Psoas muscle (tissue), 8 donors: ENCODE measurements at places on chromosomes 6 and 20.

- peak; percentile 19 for DNase-seq
These were observed 95.6 kb downstream of the RAMACL start for GRCh38 chr6:166490671-166491500.

DNA sequence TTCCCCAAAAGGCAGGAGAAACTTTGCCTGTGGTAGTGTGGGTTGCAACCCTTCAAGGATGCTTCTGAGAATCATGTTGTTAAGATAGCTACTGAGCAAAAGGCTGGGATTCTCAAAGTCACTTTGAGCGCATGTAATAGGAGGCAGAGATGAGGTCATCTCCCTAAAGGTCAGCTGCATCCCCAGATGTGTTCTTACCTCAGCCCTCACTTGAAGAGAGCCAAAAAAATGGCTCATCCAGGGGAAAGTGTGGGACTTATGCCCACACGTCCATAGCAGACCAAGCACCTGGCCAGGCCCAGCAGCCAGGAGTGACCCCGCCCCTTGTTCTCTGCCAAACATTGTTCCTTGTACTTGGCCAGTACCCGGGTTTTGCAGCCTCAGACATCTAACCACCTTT, 187.0 kb upstream of the BMP2 start:
- DNase-seq, result no peak

DNA sequence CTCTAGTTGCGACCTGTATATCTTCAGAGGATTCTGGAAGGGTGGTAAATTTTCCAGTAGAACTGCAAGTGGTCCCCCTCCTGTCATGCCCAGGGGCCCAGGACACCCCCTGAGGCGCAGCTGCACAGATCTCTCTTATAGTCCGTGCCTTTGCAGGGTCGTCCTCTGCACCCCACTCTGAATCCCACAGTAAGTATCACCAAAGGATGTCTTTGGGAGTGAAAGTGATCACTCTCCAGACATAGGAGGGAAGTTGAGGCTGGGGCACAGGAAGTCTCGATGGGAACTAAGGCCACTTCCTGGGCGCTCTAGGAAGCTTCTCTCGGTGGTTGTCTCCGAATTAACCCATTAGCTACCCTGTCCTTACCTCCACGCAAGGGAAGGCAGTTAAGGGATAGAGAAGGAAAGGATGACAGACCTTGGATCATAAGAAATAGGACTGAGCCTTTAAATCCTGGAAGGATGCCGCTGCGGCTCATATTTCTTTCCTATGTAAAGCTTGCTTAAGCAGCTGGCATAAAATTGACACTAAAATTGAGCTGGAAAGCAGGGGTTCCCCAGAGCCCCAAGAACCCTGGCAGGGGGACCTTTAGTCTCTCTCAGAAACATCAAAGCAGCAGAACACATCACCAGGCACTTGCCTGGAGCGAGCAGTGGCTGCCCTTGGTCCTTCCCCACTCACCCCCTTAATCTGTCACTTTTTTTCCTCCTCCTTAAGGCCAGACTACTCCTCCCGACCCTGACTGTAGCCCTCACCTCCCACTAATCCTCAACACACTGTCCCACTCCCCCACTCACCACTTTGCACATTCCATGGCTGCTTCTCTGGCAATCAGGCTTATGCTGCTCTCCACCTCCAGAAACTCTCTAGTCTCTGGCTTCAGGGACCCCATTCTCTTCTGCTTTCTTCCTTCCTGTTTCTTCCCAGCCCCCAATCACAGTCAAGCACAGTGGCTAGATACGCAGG, at the start of gene ZKSCAN4:
TSS of gene ZKSCAN4 (minus strand) at position 261 of the 967 bp plus-strand sequence. CDS start 289 bp downstream, outside the sequence.
- DNase-seq, result peak; percentile 84

DNA sequence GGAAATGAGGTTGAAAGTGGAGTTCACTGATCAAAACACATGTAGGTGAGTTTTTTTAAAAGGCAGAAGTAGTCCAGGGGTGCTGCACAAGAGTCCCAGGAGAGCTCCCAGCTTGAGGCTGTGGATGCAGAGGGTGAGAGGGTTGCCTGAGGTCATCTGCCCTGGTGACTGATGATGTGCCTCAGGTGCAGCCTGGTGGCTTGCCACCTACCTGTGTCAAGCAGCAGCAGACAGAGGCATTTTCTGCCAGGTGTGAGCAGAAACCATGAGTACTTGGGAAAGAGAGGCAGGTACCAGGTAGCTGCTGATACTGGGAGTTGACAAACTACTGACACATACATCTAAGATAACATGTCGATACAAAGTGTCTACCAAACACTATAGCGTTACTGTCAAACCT, 92.5 kb downstream of the SCP2D1 start:
- DNase-seq, result no peak

DNA sequence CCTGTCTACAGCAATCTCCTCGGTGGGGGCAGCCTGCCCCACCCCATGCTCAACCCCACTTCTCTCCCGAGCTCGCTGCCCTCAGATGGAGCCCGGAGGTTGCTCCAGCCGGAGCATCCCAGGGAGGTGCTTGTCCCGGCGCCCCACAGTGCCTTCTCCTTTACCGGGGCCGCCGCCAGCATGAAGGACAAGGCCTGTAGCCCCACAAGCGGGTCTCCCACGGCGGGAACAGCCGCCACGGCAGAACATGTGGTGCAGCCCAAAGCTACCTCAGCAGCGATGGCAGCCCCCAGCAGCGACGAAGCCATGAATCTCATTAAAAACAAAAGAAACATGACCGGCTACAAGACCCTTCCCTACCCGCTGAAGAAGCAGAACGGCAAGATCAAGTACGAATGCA, 19.4 kb downstream of the PRDM1 start:
- DNase-seq, result no peak
